ENCODE measurements at places on chromosomes 5 and 9.

DNA sequence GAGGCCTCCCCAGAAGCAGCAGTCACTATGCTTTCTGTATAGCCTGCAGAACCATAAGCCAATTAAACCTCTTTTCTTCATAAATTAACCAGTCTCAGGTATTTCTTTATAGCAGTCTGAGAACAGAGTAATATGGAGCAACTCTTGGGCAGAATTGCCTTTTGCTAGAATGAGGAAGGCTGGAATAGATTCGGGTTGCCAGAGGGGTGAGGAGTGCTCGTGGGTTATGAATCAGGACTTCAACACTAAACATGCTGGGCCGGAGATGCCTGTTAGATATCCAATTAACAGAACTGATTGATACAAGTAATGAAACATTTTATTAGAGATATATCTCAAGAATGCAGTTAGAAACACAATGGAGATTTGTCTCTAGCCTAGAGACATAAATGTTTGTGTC, 140.9 kb upstream of the MAP3K1 start:
- DNase-seq = no peak

GRCh38 chr5:2725980-2726765, 25.3 kb downstream of the IRX2 start:
- no peak for DNase-seq

- DNase-seq = no peak
These were observed 6.9 kb downstream of the NR4A3 start for GRCh38 chr9:99828417-99829176.

- no peak for DNase-seq
These were observed 22.1 kb downstream of the EHMT1 start for GRCh38 chr9:137640862-137641261.

GRCh38 chr5:67234671-67235176, 38.1 kb upstream of the CD180 start:
- no peak for DNase-seq

GRCh38 chr5:57711471-57711870, 228.9 kb upstream of the ACTBL2 start:
- DNase-seq = no peak

DNA sequence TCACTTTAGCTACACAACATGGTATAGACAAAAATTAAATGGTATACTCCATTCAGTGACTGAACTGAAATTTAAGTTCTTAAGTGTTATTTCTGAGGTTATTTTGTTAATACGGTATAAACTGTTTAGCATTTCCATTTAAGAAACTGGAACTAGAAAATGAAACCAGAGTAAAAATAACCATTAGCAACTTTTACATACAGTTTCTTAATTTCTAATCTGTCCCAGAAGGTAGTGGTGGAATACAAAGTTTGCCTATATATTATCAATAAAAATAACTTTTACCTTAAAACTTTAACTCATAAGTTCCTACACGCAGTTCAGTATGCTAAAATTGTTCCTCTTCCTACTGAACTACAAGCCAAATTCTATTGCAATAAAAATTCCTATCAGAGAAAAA, 10.3 kb downstream of the GOLPH3 start:
- DNase-seq = no peak

DNA sequence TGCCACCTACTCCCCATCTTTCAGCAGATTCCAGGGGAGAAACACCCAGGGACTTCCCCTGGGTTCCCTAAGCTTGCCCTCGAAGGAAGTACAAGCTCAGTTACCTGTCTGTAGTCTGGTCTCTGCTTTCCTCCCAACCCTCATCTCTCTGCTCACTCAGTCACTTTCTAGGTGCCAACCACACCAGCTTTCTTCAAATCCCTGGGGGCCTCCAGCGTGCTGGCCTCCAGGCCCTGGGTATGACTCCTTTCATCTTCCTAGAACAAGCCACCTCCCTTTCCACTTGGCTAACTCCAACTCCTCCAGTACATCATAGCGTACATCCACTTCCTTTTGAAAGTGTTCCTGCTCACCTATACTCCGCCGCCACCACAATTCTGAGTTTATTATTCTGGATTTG, 222.6 kb downstream of the SNX18 start:
- no peak for DNase-seq

DNA sequence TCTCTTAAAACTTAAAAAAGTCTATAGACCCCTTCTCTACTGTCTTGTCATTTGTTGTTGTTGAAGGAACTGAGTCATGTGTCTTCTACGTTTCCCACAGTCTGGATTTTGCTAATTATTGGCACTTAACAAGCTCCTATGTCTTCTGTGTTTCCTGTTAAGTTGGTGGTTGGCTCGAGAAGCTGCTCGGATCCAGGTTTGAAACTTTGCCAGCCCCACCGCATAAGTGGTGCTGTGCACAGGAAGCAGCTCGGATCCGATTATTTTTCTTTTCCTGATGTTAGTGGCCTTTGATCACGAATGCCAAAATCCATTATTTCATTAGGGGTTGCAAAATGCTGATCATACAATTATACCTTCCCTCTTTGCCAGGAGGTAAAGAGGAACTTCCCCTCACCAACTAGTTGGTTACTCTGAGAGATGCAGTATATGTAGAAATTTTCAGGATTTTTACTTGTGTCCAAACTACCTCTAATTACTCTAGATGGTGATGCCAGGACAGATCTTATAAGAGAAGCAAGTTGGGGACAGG, 186.5 kb downstream of the NSG2 start:
- DNase-seq = no peak

- DNase-seq = no peak
These were observed 206.5 kb downstream of the DAB2IP start for GRCh38 chr9:121857928-121858327.

DNA sequence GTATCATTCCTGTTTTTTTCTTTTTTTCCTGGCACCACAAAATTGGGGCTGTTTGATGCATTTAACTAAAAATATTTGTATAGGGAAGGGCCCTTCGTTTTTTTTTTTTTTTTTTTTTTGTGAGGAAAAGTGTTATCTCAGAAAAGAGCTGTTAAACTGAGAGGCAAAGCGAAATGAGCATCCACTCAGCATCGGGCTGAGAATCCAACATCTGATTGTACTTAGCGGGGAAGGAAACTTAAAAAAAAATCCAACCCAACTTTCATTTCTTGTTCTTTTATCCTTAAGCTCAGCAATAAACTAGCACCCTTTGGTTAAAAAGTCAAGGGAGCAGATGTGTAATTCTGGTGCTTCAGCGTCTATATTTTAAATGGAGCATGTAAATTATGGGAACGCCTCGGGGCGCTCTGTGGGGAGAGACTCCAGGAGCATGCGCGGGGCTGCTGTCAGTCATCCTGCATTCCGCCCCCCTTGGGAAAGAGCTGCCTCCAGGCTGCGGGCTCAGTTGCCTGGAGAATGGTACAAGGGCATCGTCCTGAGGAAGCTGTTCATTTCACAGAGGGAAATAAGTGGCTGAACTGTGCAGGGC, 33.3 kb downstream of the DMRT2 start:
- peak; percentile 26 for DNase-seq

DNA sequence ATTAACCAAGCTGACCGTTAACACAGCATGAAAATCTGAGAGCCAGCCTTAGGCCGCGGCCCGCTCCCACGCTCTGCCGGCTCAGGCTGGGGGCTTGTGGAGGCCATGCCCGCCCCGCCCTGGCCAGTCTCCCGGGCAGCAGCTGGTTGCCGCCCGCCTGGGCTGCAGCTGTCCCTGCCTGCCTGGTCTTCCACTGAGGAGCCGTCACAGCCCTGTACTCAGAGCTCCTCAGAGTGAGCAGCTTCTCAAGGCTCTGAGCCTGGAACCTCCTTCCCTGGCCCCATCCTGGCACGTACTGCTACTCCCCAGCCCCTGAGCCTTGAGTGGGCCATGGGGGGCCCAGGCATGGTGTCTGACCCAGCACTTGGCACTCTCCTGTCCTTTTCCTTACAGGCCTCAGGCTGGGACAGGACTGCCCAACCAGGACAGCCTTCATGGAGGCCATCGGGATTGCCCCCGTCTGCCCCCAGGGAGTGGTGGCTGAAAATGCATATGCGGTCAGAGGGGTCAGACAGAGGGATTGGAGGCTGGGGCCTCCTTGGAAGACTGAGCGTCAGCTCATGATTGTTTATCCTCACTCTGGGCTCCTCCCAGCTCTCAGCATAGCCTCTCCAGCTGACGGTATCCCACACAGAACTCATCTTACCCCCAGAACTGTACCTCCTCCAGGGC, 11.9 kb downstream of the FGFR4 start:
- DNase-seq = no peak

GRCh38 chr5:116032991-116033390, 719 bp downstream of the ARL14EPL start:
- DNase-seq = no peak
